ENCODE measurements at places on chromosomes 6 and 20. TPM values are rescaled to one million over a fixed set of nuclear protein-coding genes. Genes with fewer than 3 reads are reported as not detected.

BANF2 gene
- not detected for polyA plus RNA-seq

RIPOR2 gene
- polyA plus RNA-seq = 0.05 TPM

PRICKLE4 gene
- polyA plus RNA-seq = 3.9 TPM

KCNB1 gene
- polyA plus RNA-seq = 0.82 TPM

All from SK-N-SH (cell line).